ENCODE measurements at places on chromosomes 2 and 18.

- no peak for DNase-seq
These were observed 113.0 kb downstream of the STPG4 start for GRCh38 chr2:47041891-47042684.

DNA sequence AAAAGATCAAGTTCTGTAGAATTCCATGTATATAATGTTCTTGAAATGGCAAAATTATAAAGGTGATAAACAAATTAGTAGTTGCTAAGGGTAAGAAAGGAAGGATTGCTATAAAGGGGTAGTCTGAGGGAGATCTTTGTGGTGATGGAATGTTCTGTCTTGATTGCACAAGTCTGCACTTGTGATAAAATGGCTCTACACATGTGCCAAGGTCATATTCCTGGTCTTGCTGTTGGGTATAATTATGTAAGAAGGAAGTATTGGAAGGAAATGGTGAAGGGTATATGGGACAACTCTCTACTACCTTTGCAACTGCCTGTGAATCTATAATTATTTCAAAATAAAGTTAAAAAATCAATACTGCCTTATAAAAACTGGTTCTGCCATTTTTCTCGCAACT is 15.3 kb downstream of the SGPP2 start:
- no peak for DNase-seq

DNA sequence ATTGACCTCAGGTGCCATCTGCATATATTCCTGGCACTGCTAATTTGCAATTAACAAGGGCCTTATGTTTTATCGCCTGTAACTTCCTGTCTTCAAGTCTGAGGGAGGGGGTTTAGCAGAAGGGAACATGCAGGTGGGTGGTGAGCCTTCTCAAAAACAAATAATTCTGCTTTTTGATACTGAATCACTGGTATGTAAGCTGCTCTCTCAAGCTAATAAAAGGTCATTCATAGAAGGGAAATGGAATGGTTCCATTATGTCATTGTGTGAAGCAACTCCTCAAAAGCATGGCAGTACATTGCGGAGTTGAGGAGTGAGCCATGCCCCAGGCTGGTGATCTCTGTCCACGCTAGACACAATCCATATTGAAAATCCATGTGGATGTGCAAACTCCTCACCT is 414.8 kb upstream of the ID2 start:
- no peak for DNase-seq

- DNase-seq: no peak
These were observed 34.2 kb upstream of the ZNF804A start for GRCh38 chr2:184564092-184564491.

DNA sequence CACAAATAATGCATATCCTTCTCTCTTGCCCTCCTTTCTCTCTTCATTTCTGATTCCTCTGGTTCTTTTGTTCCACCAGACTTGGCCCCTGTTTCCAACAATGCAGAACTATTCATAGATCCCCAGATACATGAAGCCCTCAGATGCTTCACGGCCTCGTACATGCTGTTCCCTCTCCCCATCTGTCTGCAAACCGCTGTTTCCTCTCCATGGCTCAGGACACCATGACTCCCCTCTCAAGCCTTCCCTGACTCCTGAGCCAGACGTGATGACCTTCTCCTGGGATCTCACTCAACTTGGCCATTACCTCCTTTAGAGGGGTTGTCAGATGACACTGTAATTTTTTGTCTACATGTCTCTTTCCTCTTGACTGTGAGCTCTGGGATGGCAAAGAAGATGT is 15.5 kb downstream of the NEB start:
- DNase-seq: no peak

DNA sequence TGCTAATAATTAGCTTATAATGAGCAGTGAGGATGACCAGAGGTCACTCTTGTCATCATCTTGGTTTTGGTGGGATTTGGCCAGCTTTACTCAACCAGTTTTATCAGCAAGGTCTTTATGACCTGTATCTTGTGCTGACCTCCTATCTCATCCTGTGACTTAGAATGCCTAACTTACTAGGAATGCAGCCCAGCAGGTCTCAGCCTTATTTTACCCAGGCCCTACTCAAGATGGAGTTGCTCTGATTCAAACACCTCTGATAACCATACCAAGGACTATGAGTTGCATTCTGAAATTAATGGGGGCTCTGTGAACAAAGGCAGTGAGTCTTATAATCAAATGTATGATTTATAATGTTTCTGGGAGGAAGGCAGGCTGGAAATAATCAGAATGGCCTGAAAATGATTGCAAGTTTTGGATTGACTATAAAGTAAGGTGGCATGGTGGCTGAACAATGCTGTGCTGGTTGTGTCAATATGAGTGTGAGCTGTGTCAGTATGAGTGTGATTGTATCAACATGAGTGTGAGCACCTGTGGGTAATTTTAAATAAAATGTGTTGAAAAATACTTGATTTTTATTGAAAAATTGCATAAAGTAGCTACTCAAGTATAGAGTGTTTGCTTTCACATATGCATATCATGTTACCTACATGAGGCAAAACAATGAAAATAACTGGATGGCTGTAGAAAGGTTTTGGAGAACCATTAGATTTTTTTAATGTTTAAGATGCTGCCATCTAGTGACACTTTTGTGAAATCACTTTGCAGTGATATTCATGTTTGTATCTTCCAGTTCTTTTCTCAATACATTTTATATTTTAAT is 103.0 kb downstream of the KYNU start:
- DNase-seq: no peak

DNA sequence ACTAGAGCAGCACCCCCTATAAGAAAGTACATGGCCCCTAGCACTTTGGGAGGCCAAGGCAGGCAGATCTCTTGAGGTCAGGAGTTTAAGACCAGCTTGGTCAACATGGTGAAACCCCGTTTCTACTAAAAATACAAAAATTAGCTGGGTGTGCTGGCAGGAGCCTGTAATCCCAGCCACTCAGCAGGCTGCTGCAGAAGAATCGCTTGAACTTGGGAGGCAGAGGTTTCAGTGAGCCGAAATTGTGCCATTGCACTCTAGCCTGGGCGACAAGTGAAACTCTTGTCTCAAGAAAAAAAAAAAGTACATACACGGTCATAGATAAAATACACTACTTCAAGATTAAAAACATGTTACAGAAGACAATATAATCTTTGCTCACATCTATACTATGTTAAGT is 63.8 kb downstream of the RAPH1 start:
- no peak for DNase-seq

DNA sequence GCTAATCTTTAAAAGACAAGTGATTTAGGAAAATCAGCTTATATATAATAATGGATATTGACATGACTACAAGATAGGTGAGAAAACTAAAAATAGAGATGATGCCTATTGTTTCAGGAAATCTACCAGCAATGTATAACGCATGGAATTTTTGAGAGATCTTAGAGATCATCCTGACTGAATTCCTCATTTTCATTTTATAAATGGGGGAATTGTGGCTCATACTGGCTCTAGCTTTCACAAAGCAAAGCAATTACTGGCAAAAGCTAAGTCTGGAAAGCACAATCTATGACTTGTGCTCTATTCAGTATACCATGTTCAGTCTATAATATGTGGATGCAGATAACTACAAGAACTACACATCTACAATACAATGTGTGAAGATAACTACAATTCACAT is 51.9 kb upstream of the FANCL start:
- DNase-seq: no peak
